H4 (cell line): ENCODE measurements at places on chromosomes 4 and X. TPM values are rescaled to one million over a fixed set of nuclear protein-coding genes. Genes with fewer than 3 reads are reported as not detected.

- DNase-seq: peak; percentile 42
Measured at GRCh38 chr4:94453391-94453963, 1.7 kb downstream of the PDLIM5 start.

DNA sequence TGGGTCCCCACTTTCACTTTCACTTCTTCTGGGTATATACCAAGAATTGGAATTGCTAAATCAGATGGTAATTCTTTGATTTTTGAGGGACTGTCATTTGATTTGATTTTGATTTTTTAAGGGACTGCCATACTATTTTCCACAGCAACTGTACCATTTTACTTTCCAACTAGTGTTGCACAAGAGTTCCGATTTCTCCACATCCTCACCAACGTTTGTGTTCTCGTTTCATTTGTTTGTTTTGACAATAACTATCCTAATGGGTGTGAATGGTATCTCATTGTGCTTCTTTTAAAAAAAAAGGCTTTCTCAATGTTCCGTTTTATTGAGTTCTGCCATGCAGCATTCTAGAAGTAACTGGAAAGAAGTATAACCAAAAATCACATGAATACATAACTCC lies 62.6 kb downstream of the C4orf46 start:
- DNase-seq: no peak

GRCh38 chrX:101729986-101730385 lies 70.3 kb upstream of the ARMCX2 start:
- DNase-seq: no peak

DNA sequence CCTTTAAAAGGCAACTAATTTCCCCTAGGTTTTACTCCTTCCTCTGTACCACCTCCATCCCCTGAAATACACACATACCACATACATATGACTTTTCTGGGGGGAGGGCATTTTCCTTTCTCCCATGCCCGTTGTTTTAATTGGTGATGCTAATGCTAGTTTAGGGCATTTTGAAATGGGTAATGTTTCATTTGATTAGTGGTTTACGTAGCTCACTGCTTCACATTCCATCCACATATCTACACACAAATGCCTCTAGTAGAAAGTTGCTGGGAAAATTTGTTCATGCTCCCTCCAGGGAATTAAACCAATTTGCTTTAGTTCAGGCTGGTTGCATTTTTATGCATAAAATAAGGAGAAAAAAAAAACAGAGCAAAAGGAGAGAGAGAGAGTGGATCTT lies 231.2 kb downstream of the FRAS1 start:
- no peak for DNase-seq

DNA sequence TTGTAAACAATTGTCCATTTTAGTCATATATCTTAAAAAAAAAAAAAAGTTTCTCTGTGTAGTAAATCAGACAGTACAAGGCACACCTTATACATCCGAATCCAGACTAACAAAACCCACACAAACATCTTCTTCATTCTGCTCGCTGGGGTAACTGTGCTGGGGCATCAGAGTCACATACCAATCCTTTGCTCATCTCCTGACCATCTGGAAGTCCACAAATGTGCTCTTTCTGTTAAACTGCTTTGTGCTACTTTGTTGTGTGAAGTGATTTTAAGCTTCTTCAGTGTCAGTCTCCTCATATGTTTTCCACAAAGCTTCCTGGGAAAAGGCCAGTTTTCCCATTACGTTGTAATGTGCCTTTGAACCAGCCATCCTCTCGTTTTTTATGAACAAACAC lies 86.2 kb upstream of the CBR4 start:
- DNase-seq: no peak

GRCh38 chr4:80446248-80446647 lies 110.7 kb downstream of the CFAP299 start:
- DNase-seq: no peak

DNA sequence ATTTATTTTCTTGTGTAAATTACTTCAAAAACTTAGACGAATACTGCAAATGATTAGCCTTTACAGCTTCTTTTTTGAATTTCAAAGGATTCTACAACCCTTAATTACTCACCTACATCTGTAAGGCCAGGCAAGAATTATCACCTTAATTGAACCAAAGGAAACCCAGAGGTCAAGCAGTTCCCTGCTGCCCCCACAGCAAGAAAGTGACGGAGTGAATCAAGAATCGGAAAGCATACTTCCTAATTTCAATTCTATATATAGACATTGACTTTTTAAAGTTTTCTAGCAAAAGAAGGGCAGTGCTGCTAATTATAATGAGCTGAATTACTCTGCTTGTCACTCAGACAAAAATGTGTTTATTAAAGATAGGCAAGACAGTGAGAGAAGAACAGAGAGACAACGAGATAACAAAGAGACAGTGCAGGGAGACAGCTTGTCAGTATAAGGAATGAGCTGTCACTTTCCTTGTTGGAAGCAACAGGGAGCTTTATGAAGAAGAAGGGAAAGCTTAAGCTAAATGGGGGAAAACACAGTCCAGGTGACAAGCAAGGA lies 47.5 kb upstream of the SPANXN4 start:
- DNase-seq: no peak

GRCh38 chrX:154064637-154065435 lies 32.7 kb downstream of the MECP2 start:
- no peak for DNase-seq

DNA sequence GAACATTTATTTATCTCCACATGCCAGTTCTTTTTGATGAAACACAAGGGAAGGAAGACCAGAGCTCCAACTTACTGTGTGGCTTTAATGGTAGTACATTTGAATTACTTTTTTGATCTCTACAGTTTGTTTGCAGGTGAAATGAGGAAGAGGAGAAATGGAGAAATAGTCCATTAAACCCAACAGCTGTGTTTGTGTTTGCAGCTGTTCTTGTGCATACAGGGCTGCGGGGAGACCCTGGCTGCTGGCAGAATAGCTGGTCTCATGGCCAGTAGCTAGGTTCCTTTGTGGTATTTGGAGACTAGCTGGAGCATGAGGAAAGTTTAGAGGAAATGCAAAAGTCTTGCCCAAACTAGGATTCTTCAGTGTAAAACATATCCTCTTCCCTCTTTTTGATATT lies 374.8 kb downstream of the GPAT3 start:
- DNase-seq: no peak

- DNase-seq: no peak
Measured at GRCh38 chr4:146462251-146462650, 59.5 kb downstream of the SLC10A7 start.

- no peak for DNase-seq
Measured at GRCh38 chr4:117154251-117154650, 68.9 kb upstream of the TRAM1L1 start.

- DNase-seq: no peak
Measured at GRCh38 chr4:149173241-149174013, 642.2 kb downstream of the IQCM start.

The GNL3L gene
- total RNA-seq: 41.2 and 42.2 TPM in 2 replicates

The MAOA gene
- total RNA-seq: 0.62 and 2.1 TPM in 2 replicates

The GPR82 gene
- total RNA-seq: not detected in 2 replicates
